ENCODE measurements at places on chromosomes 6 and 20. TPM values are rescaled to one million over a fixed set of nuclear protein-coding genes. Genes with fewer than 3 reads are reported as not detected.

The BPIFB1 gene
- not detected for total RNA-seq

The ERVFRD-1 gene
- total RNA-seq = not detected

The ADGRF1 gene
- total RNA-seq = not detected

The CLPSL2 gene
- total RNA-seq = not detected

The ZC2HC1B gene
- total RNA-seq = not detected

The MEI4 gene
- total RNA-seq = not detected

The PPIL1 gene
- total RNA-seq = 43.4 TPM

The RIPPLY2 gene
- total RNA-seq = not detected

The LGSN gene
- total RNA-seq = not detected

The LPA gene
- not detected for total RNA-seq

The KCNK16 gene
- total RNA-seq = not detected

The SLC35F1 gene
- total RNA-seq = not detected

The HUS1B gene
- total RNA-seq = 1.7 TPM
